ENCODE measurements at places on chromosomes 11 and 22.

DNA sequence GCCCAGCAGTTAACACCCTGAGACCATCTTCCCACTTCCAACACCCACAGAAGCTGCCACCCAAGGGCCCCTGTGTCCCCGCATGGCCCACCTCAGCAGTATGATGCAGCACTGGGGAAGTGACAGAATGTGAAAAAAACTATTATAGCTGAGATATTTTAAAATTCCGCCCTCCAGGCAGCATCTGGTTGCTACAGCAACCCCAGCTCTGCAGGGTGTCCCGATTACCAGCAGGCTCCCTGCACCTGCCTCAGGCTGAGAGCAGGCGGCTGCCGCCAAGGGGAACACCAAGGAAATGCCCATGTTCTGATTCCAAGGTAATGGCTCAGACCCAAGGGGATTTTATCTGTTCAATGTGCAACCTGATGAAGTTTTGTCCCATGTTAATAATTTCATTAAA lies 10.5 kb upstream of the TMEM121B start:
- DNase-seq, result peak; percentile 26

DNA sequence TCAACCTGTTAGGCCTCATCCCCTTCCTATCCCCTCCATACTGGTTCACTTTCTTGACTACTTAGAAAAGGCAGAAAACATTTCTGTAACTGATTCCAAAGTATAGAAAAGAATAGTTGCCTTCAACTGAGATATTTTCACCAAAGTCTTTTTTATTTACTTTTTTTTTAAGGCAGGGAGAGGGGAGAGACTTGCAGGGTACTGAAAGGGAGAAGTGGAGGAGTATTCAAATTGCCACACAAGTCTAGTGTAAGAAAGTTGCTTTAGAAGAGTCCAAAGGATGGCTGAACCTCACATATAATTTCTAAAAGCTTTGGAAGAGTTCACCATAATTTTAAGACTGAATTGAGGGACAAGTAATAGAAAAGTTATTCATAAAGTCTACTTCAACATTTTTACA lies 6.3 kb downstream of the PHF21A start:
- DNase-seq, result no peak

- peak; percentile 16 for DNase-seq
Observed at GRCh38 chr22:41775976-41776375, 24.5 kb upstream of the CCDC134 start.

DNA sequence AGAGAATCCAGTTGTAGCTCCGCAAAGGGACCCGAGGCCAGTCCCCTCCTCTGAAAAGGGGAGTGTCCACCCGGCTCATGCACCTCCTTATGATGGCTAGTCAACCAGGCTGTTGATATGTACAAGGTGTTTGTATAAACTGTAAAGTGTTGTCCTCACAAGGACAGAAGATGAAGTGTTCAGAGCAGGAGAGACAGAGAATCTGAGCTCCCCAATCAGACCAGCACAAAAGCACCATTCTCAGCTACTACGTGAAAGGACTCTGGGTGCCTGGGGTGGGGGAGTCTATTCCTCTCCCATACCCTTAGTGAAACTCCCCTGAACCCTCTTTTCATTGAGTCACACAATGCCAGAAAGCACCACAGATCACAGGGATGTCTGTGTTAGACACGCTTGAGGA lies 49.4 kb downstream of the MN1 start:
- DNase-seq, result no peak

Measured in aorta (tissue), 5 donors.